ENCODE measurements at places on chromosomes 12 and 14. TPM values are rescaled to one million over a fixed set of nuclear protein-coding genes. Genes with fewer than 3 reads are reported as not detected.

- DNase-seq, result no peak
Measured at GRCh38 chr12:19659501-19659900, 220.2 kb downstream of the AEBP2 start.

GRCh38 chr14:69715725-69716477 lies 51.0 kb upstream of the SRSF5 start:
- peak; percentile 90 for DNase-seq

- DNase-seq, result no peak
Measured at GRCh38 chr14:73712540-73713180, 1.5 kb downstream of the PNMA1 start.

DNA sequence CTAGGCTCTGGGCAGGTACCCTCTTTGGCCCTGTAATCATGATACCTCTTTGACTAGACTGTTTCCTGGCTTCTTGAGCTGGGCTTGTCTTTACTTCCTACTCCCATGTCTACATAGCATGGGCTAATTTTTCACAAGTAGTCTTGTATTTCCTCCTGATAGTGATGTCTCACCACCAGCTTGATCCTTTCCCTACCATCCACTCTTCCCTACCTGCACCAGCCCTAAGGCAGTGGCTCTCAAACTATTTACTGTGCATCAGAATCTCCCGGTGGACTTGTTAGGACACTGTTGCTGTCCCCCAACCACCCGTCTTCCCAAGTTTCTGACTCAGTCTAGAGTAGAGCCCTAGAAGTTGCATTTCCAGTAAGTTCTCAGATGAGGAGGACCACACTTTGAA lies 162.7 kb upstream of the AMIGO2 start:
- no peak for DNase-seq

DNA sequence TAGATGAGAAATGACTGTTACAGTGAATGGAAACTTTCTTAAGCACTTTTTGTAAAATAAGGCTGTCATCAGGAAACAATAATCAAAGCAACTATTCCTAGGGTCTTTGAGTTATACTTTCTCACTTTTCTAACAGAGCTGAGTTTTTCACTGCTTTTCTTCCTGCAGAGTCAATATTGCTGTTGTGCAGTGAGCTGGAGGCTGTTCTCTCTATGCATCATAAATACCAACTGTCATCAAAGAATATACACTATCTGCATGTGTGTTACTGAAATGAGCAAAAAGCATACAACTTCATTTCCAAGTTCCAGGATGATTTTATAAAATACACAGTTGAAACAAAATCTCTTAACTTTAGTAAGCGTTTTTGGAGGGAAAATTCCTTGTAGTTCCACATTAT lies 110.4 kb upstream of the CPSF6 start:
- DNase-seq, result no peak

- DNase-seq, result no peak
Measured at GRCh38 chr12:116933091-116933490, 22.3 kb downstream of the FBXW8 start.

GRCh38 chr12:3995306-3995705 lies 122.1 kb upstream of the PARP11 start:
- no peak for DNase-seq

- DNase-seq, result no peak
Measured at GRCh38 chr12:129885287-129885686, 18.5 kb downstream of the TMEM132D start.

GRCh38 chr14:73810478-73811163 lies 41.0 kb upstream of the PTGR2 start:
- no peak for DNase-seq

GRCh38 chr14:74618078-74618952 lies 6.3 kb upstream of the LTBP2 start:
- no peak for DNase-seq

DNA sequence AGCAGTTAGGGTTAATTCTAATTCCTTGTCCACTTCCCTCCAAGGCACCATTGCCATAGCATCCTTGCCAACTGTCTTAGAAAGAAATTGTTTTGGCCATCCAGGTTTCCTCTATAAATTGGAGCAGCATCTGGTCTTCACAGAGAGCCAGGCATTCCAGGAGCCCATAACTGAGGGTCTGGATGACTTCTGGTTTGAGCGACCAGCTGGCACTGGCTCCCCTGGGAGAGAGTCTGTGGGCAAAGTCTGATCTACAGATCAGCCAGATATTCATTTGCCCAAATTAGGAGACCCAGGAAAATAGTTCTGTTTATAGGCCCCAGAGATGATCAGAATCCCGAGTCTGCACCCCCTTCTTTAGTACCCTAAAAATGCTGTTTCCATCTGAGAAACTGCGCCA lies 16.0 kb downstream of the VSX2 start:
- DNase-seq, result no peak

GRCh38 chr12:92466391-92467305 lies 236.1 kb upstream of the PLEKHG7 start:
- peak; percentile 36 for DNase-seq

- DNase-seq, result no peak
Measured at GRCh38 chr14:30085943-30086342, 158.3 kb upstream of the PRKD1 start.

DNA sequence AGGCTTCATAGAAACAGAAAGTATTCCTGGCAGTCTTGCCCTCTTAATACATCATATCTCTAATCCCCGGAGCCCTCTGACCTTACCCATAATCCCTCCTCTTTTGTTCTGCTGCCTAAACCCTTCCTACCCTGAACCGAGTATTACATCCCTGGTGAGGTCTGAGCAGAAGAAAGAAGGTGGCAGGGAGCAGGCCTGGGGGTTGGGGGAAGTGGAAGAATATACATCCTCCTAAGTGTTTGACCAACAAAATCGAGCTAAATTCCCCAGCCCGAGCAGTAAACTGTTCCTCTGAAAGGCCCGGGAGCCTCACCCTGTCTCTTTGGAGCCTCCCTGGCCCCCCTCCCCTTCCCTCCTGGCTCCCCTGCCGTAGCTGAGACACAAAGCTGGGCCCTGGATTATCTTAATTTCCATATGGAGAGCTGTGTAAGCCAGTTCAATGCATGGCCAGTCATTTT lies 192.6 kb upstream of the LHX5 start:
- DNase-seq, result no peak

DNA sequence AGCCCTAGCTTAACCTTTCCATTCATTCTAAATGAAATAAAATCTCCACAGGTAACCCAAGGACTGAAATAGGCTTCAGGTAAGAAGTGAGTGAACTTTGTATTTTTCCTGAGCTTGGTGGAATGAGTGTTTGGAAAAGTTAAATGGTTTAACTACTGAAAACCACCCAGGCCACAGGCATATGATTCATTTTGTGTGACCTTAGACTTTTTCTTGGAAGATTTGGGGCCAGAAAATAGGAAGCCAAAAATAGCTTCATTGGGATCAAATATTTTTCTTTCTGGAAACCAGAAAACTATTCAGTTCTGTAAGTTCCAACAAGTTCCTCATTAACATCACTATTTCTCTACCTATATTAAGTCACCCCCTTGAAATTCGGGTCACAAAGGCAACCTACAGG lies 212.6 kb downstream of the PCNX1 start:
- no peak for DNase-seq

DNA sequence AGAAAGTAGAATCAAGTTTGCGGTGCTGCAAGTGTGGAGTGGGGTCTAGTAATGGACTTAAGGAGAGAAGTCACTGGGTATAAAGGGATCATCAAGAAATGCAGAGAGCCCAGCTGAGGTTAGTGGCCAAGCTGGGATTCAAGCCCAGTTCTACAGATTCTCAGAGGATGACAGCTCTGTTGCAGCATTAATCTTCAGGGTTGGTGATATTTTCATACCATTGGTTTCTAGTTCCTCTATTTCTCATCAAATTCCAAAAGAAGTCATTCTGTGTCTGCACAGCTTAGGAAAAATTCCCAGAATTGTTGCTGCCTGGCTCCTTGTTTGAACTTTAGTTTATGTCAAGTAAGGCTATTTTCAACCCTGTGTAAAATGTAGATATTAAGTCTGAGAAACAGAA lies 169.5 kb upstream of the NTF3 start:
- no peak for DNase-seq

GRCh38 chr12:87270919-87271318 lies 758.3 kb downstream of the C12orf50 start:
- no peak for DNase-seq

GRCh38 chr12:64560396-64561301 lies 49.6 kb upstream of the RASSF3 start:
- no peak for DNase-seq

- no peak for DNase-seq
Measured at GRCh38 chr14:38282936-38283335, 27.0 kb upstream of the CLEC14A start.

GRCh38 chr14:91108941-91109611 lies 4.8 kb upstream of the DGLUCY start:
- peak; percentile 44 for DNase-seq

DNA sequence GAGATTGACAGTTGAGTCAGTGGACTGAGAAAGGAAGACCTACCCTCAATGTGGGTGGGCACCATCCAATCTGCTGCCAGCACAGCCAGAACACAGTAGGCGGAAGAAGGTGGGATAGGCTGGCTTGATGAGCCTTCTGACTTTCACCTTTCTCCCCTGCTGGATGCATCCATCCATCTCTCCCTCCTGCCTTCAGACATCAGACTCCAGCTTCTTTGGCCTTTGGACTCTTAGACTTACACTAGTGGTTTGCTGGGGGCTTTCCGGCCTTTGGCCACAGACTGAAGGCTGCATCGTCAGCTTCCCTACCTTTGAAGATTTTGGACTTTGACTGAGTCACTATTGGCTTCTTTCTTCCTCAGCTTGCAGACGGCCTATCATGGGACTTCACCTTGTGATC lies 456.5 kb upstream of the MIS18BP1 start:
- no peak for DNase-seq

DNA sequence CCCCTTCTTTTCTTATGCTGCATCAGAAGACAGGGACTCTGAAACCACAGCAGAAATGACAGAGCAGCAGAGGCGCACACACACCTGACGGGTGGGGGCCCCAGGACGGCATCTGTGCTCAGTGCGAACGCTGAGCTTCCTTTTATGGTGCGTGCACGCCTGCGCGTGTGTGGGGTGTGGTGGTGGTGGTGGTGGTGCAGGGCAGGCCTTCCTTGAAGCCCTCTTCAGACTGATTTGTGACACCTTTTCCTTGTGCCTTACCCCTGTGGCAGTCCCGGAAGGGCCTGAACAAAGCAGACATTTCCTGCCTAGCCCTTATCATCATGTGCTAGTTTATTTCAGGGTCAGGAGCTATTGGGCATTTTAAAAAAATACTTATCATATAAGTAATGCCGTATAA lies 75.7 kb downstream of the TSPAN9 start:
- DNase-seq, result no peak

DNA sequence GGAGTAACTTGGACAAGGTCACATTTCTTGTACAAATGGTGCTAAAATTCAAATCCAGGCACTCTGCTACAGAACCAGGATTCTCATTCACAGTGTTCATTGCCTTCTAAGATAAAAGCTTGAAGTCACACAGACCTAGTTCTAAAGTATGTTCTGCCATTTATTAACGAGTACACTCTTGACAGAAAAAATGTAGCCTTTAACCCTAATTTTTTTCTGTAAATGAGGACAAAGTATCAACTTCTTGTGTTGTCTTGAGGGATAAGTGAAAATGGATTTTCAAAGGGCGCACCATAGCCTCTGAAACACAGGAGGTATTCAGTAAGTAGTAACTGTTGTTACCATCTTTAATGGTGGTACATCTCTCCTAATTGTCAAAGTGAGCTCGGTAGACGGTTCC lies 379.8 kb upstream of the FLRT2 start:
- no peak for DNase-seq

NOXRED1 gene
- 0.82 TPM for total RNA-seq

SUOX gene
- 13.7 TPM for total RNA-seq

HHIPL1 gene
- total RNA-seq, result 4.3 TPM

ANO6 gene
- total RNA-seq, result 22.8 TPM

ADAM20 gene
- 7.1 TPM for total RNA-seq

CARMIL3 gene
- 34.0 TPM for total RNA-seq

KRT5 gene
- total RNA-seq, result 0.18 TPM

TMCC3 gene
- 14.2 TPM for total RNA-seq

Measured in cerebellum (tissue), 4 donors.